Kasumi-1 (cell line): ENCODE measurements at places on chromosomes 12 and 14.

GRCh38 chr14:61076556-61076955, 95.5 kb downstream of the SLC38A6 start:
- no peak for DNase-seq

GRCh38 chr12:101637936-101638335, 43.2 kb downstream of the MYBPC1 start:
- DNase-seq = no peak

GRCh38 chr14:42804141-42804540, 1197.5 kb downstream of the LRFN5 start:
- DNase-seq = no peak

DNA sequence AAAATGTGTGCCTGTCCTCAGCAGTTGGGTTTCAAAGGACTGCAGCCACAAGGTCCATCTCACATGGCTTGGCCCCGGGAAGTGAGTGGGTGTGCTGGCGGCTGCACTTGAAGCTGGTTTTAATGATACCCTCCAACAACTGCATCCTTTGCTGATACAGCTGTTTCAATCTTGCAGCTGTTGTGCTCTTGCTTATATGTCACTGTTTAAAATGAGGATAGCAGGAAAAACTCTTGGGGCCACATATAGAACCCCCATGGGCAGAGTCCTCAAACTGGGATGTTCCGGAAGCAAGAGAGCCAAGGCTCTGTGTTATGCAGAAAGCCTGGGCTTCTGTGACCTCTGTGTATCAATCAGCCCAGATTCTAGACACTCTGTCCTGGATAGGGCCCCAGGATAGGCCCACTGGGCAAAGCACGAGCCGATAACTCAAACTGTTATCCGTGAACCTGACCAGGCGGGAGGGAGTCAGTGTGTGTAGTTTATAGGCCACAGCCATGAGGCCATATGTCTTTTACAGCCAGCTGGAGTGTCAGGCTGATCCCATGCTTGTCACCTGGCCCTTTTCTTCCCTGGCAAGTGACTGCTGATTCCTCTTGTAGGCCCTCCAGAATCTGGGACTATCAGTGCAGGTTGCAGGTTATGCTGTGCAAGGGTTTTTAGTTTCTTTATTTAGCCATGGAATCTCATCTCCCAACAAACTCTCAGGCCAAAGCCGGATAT, 74.3 kb downstream of the SSPN start:
- DNase-seq = no peak

DNA sequence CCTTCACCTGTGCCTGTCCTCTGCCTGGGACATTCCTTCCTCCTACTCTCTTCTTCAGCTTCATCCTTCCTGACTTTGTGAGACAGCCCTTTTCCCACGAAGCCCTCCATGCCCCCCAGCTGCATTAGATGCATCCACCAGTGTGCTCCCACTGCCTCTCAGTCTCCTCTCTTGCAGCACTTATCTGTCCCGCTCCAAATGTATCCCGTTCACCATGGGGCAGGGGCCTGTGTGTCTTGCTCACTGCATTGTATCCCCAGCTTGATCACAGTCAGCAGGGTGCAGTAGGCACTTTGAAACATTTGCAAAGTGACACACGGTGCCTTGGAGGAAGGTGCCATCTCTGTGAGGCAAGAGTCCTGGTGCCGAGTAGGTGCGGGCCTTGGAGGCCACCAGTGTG, 104.0 kb downstream of the SLC25A47 start:
- no peak for DNase-seq

- DNase-seq = no peak
Observed at GRCh38 chr12:94264736-94265485, 116.5 kb downstream of the PLXNC1 start.

GRCh38 chr12:46585854-46586621, 213.5 kb upstream of the SLC38A2 start:
- no peak for DNase-seq

GRCh38 chr12:114847441-114848035, 163.6 kb upstream of the TBX3 start:
- DNase-seq = no peak

GRCh38 chr14:63371033-63371432, 52.3 kb upstream of the GPHB5 start:
- no peak for DNase-seq

- no peak for DNase-seq
Observed at GRCh38 chr14:33589334-33589733, 361.5 kb downstream of the EGLN3 start.

GRCh38 chr12:116317986-116318575, 40.6 kb upstream of the MED13L start:
- no peak for DNase-seq

DNA sequence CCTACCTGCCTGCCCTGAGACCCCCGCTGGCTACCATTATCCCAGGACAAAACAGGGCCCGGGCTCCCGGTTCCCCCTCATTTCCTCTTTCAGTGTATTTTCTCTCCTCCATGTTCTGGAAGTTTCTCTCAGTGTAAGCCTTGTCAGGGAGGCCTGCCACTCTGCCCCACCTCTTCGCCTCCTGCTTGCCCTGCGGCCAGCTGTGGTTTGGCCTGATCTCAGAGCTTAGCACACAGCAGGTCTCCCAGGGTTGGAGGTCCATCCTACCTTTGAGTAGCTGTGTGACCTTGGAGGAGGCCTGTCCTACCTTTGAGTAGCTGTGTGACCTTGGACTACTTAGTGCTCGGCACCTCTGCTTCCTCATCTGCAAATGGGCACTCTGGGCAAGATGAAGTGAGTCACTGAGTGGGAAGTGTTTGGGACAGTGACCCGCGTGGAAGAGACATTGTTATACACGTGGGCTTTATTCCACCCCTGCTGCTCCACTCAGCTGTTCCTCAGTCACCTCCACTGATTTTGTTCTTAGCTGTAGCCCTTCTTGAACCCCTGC, 212.7 kb downstream of the ZFP36L1 start:
- DNase-seq = no peak

DNA sequence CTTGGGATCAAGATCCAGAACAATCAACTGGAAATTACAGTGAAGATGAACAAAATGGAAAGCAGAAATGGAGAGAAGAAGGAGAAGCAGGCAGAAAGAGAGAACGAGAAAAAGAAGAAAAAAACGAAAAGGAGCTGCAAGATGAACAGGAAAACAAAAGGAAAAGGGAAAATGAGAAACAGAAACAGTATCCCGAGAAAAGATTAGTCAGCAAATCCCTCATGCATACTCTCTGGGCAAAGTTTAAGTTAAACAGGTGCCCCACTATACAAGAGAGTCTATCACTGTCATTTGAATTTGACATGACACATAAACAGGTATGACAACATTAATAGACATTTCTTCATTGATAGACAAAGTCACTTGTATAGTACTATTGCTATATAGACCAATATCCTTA, 5.0 kb downstream of the NANOGNB start:
- no peak for DNase-seq

DNA sequence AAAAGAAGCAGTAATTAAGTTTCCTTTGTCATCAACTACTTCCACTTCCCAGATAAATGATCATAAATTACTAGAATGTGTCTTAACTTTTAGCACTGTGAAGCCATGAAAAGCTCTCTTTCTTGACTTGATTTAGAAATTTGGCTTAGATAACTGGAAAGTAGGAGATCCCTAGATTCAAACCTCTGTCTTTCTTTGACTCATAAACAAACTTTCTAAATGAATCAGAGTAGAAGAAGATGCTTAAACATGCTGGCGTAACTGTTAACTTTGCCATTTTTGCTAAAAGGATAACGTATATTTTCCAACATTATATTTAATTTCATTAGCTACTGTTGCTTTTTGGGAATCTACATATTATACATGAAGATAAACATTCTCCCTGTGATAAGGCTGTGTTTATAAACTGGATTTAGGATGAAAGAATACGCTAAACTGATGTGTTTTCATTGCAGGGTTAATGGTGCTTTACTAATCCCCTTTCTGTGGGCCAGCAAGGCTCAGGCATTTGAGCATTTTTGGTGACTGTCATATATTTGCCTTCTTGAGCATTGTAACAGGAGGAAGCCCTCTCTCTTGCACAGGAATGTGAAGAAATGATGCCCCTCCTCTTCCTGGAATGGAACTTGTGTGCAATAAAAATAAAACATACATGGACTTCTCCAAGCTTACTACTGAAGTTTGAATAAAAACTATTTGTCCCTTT, 301.4 kb downstream of the BMP4 start:
- DNase-seq = no peak

GRCh38 chr14:71115306-71115705, 208.0 kb downstream of the PCNX1 start:
- DNase-seq = no peak

GRCh38 chr12:132474237-132474741, 15.7 kb upstream of the FBRSL1 start:
- no peak for DNase-seq

GRCh38 chr14:68734231-68734732, 58.6 kb downstream of the ZFP36L1 start:
- DNase-seq = peak; percentile 70

- peak; percentile 33 for DNase-seq
Observed at GRCh38 chr14:89724628-89724960, 229.9 kb downstream of the EFCAB11 start.

DNA sequence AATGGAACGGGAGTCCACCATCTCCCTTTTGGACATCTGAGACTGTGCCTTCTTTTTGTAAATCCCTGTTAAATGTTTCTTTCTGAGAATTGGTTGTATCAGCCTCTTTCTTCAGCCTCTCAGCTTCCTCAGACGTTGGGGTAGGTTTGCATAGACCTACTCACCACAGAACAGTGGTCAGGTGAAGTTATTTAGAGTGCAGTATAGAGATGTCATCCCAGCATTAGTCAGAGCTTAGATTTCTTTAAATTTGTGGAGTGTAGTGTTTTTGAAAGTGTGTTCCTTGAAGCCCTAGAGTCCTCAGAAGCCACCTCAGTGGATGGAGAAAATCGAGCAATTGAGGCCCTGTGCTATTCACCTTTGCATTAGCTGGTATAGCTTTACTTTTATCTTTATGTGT, 8.9 kb upstream of the EEA1 start:
- no peak for DNase-seq

DNA sequence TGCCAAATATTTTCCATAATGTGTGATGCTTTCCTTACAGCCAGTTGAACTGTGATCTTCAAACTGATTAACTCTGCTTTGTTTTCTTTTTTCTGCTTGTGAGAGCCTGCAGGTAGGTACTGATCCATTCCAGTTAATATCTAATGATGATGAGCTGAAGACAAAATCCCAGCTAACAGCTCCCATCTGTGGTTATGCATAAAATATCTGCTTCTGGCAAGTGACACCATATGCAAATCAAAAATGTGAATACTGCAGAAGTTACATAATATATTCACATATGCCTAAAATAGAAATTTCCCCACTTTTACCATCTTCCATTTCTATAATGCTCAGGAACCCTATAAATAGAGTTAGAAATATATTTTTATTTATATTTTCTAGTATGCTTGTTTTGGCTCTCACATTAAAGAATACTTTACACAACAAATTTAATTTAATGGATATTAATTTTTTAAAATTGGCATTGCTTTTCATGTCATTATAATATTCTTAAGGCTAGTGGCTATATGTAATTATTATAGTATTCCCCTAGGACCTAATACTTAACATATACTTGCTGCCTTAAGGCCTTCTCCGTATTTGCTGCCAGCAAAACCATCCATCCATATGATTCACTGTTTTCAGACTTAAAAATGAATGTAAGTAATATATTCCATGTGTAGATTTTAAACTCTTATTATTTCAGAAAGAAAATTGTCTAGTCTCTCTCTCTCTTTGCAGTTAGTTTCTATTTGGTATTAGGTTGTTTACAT, 83.8 kb downstream of the CCER1 start:
- DNase-seq = no peak

DNA sequence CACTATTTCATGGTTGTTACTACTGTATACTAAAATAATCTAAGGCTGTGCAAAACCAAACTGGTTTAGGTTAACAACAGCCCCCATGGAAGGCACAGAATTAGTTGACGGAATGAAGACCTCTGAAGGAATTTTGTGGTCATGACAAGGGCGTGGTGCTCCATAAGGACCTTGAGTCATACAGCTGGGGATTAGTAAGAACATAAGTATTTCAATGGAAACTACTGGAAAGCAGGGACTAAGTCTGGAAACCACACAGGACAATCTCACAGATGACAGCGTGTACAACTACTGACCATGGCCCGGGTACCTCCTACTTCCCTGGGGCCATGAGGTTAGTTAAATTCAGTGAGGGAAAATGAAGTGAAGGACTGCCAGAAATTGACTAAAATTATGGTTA, 98.5 kb upstream of the PLEKHA5 start:
- no peak for DNase-seq

GRCh38 chr12:25254271-25254880, 3.6 kb upstream of the KRAS start:
- no peak for DNase-seq

- DNase-seq = no peak
Observed at GRCh38 chr12:20627001-20627588, 68.0 kb upstream of the SLCO1C1 start.

- no peak for DNase-seq
Observed at GRCh38 chr12:100656856-100657255, 83.4 kb downstream of the GAS2L3 start.

- DNase-seq = no peak
Observed at GRCh38 chr14:68670359-68670715, 122.5 kb downstream of the ZFP36L1 start.

GRCh38 chr14:63470962-63471793, 72.0 kb downstream of the PPP2R5E start:
- no peak for DNase-seq

DNA sequence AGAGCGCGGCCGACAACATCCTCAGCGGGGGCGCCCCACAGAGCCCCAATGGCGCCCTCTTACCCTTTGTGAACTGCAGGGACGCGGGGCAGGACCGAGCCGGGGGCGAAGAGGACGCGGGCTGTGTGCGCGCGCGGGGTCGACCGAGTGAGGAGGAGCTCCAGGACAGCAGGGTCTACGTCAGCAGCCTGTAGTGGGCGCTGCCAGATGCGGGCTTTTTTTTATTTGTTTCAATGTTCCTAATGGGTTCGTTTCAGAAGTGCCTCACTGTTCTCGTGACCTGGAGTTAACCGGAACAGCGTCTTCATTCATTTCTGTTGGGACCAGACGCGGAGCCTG, 103.8 kb upstream of the FKBP4 start:
- DNase-seq = peak; percentile 66

- DNase-seq = no peak
Observed at GRCh38 chr12:69130064-69130463, 109.3 kb upstream of the CPSF6 start.

DNA sequence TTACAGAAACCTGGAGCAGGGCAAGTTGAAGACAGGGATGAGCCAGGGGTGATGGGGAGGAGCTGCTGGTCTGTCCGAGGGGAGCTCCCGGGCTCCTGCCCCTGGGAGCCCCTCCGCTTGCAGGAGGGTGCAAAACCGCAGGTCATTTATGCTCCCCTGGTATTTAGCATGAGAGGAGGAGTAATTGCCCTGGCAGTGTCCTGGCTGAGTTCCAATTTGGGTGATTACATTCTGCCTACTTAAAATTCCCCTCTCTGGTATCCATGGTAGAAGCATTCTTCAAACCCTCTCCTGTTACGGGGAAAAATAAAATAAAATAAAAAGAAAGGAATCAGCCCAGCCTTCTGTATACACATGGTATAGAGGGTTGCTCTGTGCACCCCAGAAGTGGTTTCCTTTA, 61.7 kb upstream of the VRK1 start:
- no peak for DNase-seq
